ENCODE measurements at places on chromosomes 6 and 20.

GRCh38 chr6:144064402-144065212 is 30.8 kb downstream of the SF3B5 start:
- DNase-seq = peak; percentile 82

GRCh38 chr6:132341646-132342045 is 59.6 kb downstream of the MOXD1 start:
- DNase-seq = no peak

DNA sequence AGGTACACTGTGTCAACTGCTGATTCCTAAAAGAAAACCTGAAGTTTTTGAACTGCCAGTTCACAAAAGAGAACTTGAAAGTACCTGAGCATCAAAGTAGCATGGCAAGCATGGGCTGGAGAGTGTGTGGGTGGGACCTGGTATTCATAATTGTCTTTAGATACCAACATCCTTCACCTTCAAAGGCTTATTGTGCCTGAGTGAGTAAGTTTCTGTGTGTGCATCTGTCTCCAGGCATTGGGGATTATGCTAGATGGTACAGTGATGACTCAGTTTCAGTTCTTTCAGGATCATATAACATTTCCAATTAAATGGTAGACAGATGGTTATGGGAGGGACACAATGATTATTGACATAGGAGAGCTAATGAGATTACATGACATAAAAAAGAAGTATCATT is 238.5 kb downstream of the ZFAND3 start:
- DNase-seq = peak; percentile 81

GRCh38 chr20:12237772-12238171 is 320.1 kb downstream of the BTBD3 start:
- no peak for DNase-seq

- no peak for DNase-seq
These were observed 119.3 kb downstream of the TULP4 start for GRCh38 chr6:158431560-158431959.

DNA sequence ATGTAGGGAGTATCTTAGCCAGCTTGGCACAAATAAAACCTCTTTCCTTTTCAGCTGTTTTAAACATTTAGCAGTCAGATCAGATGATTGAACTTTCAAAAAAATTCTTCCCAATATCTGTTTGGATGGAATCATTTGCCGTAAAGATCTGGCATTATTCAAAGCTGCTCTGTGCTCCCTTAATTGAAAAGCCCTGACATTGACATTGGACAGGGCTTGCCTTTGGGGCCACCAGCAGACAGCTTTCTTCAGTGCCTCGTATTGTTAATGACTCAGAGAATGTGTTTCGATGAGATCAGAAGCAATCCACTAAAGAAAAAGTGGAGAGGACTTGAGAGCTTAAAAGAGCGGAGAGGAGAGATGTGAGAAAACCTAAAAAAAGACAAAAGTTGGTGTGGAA is 343.5 kb downstream of the NRN1 start:
- DNase-seq = no peak

GRCh38 chr6:125375821-125376220 is 74.1 kb upstream of the HDDC2 start:
- no peak for DNase-seq

DNA sequence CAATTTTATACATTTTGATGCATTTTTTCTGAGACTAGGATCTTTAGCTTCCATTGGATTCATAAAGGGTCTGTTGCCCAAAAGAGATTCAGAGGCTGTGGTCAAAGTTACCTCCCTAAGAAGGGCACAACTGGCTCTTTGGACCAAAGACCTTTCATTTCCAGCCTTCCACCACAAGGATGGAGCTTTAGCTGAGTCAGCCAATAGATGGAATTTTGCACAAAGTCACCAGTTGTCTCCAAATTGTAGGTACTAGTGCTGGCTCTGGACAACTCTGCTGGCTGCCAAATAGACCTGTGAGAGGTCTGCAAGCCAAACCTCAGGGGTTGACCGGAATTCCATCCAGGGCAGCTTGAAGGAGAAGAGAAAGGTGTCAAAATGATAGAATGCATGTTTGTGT is 555 bp downstream of the BPIFA1 start:
- DNase-seq = no peak

DNA sequence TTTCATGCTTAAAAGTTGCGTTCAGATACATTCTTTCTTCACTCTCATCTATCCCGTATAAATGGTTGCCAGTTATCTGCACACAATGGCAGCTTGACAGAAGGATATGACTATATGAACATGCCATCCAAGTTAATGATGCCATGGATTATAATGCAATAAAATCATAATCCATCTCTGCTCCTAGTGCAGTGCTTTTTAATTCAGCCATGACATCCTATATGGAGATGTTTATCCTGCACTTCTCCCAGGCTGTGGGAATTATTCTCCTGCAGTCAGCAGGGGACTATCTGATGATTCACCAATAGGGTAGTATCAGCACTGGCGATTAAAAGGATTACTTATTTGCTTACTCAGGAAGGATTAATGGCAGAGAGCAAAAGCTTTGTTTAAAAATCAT is 273.8 kb downstream of the SAMD5 start:
- no peak for DNase-seq

DNA sequence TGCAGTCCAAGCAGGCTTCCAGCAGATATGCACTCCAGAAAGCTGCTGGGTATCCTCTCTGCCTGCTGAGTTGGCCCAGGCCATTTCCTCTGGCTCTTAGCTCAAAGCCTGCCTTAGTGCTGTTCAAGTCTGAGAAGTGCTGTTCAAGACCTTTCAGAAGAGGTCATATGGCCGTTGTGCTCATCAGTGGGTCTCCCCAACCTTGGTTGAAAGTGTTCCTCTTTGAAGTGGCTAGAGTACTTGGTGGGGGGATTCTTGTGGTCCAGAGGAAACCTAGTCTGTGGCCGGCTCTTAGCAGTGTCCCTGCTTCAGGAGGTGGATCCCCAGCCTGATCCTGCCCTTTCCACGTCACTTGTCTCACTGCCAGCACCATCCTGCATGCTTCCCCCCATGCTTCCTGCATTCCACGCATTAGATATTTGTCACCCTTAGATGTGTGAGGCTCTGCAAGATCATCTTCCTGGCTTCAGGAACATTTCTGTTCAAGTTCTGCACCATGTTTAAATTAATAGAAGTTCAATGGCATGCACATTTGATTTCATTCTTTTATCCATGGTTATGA is 105.0 kb downstream of the FIG4 start:
- DNase-seq = no peak

GRCh38 chr20:48661575-48662455 is 166.0 kb downstream of the PREX1 start:
- no peak for DNase-seq

GRCh38 chr20:51470907-51471411 is 71.6 kb downstream of the NFATC2 start:
- DNase-seq = peak; percentile 51

GRCh38 chr6:93423542-93423941 is 4.2 kb upstream of the EPHA7 start:
- peak; percentile 25 for DNase-seq

GRCh38 chr6:52361414-52361944 is 472 bp upstream of the PAQR8 start:
- DNase-seq = peak; percentile 15

DNA sequence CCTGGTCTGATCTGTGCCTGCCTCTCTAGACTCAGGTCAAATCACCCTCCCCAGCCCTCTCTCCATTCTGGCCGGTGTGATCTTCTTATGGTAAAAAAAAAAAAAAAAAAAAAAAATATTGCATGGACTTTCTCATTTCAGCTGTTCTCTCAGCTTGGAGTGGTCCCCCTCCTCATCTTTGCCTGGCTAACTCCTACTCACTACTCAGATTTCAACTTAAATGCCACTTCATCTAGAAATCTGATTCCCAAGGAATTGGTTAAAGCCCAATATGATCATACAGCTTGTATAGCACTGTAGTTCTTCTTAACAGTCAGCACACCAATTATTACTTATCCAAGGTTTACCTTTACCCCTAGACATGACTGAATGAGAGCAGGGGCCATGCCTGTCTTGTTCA is 105.9 kb upstream of the CARMIL1 start:
- no peak for DNase-seq

DNA sequence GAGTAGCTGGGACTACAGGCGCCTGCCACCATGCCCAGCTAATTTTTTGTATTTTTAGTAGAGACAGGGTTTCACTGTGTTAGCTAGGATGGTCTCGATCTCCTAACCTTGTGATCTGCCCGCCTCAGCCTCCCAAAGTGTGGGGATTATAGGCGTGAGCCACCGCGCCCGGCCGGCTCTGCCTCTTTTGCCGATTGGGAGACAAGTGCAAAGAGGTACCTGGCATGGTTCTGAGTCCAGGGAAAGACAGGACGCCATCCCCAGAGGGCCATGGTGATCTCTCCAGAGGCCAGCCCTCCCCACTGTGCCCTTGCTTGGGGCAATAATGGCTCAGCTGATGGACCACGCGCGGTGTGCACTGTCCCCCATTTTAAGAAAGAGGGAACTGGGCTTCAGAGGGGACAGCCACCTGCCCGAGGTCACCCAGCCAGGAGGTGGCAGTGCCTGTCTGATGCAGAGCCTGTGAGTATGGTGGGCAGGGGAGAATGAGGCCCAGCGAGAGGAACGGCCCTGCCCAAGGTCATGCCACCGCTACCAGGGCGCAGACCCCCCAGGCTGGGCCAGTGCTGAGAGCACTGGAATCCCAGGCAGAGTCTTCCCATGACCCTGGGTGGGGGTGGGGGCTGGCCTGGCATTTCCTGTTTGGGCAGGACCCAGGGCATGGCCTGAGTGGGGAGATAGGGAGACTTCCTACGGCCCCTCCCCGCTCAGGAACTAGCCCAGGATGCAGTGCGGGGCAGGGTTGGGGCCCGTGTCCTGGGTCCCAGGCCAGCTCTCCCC is 61.0 kb downstream of the SNAI1 start:
- no peak for DNase-seq

DNA sequence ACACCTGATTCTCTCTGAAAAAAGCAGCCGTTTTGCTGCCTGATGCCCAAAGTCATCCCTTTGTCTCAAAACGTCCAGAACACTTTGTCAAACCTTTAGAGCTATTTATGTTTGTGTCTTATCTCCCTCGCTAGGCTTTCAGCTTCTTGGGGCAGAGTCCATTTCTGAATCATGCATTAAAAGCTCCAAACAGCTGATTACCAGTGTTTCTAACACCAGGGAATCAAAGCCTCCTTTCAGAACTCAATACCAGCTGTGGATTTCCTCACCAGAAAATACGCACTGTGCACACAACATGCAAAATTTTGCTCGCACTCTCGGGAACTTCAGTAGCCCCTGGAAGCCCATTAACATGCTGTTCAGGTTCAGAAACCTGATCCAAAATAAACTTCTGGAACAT is 333.3 kb downstream of the HACE1 start:
- no peak for DNase-seq

- no peak for DNase-seq
These were observed 9.3 kb upstream of the POM121L2 start for GRCh38 chr6:27321370-27321769.

DNA sequence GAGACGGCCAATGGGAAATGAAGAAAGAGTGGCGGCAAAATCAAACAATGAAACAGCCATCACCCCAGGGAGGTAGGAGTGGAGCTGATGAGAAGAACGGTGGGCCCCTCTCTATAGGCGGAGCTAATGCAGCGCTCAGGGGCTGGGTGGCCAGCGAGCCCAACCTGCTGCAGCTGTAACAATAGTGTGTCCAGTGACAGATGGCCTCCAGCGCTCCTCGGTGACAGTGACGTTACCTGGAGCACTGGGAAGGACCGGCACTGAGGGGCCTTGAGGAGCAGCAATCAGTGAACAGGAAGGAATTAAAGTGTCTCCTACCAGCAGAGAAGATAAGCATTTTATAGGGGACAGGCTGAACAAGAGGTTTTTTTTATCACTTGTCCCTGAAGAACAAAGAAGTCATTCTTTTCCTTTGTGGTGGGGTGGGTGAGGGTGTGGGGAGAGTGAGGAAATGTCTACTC is 81.6 kb downstream of the FOXA2 start:
- DNase-seq = no peak

DNA sequence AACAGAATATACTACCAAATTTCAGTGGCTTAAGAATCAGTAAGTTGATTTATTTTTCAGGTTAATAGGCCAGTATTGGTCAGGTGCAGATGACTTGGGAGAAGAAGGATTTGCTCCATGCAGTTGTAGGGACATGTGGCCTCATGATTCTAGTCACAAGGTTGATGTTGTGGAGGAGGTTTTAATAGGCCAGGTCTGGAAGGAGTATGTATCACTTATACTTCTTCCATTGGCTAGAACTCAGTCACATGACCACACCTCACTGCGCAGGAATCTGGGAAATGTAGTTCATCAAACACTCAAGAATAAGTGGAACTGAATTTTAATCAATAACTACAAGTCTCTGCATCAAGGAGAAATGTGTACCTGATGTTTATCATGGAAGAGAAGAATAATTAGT is 281.5 kb upstream of the QKI start:
- DNase-seq = no peak

DNA sequence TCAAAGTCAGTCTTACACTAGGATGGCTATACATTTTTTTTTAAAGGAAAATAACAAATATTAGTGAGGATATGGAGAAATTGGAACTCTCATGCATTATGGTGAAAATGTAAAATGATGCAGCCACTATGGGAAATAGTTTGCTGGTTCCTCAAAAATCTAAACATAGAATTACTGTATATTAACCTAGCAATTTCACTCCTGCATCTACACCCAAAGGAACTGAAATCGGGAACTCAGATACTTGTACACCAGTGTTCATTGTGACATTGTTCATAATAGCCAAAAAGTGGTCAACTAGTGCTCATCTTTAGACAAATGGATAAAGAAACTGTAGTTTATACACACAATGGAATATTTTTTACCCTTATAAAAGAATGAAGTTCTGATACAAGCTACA is 110.7 kb downstream of the UTRN start:
- no peak for DNase-seq

DNA sequence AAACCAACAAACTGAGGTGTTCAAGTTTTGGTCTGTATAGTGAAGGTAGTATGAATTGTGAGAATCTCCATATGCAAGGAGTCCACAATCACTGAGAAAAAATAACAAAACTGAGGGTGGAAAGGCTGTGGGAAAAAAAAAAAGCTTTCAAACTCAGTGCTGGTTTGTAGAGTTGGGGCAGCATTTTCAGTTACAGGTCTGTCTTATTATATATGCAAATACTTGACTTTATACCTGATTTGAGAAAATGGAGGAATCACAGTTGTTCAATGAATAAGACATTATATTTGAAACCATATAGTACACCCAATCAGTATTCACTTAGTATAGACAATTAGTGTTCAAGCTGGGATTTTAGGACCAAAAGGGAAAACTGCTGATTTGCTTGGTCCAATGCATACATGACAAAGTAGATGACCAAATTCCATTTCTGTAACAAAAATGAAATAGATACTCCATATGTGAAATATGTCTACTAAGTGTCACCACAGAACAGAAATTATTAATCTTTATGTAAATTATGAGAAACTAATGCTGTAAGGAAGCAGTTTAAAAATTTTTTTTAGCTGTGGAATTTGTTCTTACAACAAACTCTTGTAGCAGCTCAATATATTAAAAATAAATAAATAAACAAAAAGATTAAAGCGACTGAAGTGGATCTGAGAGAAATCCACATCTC is 187.7 kb downstream of the ASCC3 start:
- no peak for DNase-seq
